CD4-positive, alpha-beta T cell treated with Interleukin-17A for 1 hour (primary cell): ENCODE measurements at places on chromosomes 16 and 17.

DNA sequence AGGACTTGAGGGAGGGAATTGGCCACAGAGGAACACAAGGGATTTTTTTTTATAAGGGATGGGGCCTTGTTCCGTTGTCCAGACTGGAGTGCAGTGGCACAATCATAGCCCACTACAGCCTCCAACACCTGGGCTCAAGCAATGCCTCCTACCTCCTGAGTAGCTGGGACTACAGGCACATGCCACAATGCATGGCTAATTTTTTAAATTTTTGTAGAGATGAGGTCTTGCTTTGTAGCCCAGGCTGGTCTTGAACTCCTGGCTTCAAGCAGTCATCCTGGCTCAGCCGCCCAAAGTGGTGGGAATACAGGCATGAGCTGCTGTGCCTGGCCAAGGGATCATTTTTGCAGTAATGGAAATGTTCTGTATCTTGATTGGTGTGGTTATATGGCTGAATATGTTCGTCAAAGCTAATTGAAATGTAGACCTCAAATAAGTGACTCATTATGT is 56.9 kb downstream of the VMP1 start:
- DNase-seq: no peak

- DNase-seq: peak; percentile 13
These were observed 701 bp upstream of the DPEP2 start for GRCh38 chr16:67999985-68000384.

DNA sequence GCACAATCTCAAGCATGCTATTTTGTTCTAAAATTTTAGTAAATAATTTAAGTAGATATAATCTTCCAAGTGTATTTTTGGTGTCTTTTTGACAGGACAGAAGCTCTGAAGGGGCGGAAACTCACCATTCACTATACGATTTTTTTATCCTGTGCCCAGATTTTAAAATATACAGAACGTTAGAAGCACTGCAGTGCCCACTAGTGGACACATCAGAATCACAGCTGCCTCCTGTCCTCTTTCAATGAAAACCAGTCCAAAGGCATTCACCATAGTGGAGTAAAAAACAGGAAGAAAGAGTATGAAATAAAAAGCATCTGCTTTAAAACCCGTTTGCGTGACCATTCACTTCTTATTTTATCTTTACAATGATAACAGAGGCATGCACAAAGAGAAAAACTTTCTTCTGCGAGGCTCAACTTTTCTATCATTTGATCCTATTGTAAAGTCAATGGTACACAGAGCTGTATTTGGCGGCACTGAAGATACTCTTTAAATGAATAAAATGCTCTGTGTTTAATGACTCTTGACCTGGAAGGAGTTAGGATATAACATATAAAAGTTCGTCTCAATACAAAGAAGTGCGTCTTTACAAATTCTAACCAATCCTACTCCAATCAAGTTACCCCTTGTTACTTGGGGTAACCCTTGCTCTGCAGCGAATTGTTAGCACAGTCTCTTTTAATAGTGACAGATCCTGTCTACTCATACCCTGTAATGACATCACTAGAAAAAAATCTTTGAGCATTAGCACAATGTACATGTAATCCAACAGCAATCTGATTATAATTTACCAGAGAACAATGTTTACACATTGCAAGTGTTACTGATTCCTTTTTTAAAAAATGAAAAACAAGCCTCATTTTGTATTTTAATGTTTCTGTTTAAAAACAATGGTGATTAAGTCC is 339.8 kb upstream of the PSMD7 start:
- DNase-seq: peak; percentile 23

DNA sequence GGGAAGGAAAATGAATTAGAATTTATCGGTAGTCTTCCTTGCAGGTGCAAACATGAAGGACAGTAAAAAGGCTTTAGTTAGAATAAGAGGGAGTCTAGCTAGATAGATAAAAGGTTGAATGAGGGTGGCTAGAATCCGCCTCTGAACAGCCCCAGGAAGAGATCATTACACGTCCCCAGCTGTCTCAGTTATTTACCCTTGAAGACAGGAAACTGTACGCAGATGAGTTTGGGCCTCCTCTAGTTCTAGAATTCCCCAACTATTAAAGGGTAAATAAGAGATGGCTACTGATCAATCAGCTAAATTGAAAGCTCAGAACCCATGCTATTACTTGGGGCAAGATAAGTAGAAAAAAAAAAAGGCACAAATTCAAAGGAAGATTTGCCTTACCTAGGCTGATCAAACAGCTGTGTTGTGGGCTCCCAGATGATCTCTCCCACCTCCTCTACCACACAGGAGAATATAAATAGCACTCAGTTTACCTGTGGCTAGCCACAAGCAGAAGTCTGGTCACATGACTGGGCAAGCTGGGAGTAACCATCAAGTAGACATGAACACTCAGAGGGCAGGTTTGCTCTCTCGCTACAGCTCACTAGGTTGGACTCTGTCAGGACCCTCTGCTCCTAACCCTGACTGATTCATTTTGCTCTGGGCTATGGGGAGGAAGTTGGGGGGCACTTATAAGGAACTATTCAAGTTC is 17.0 kb downstream of the FAM117A start:
- DNase-seq: peak; percentile 77

- DNase-seq: no peak
These were observed 225.1 kb upstream of the CA10 start for GRCh38 chr17:52383493-52384100.

GRCh38 chr17:49889500-49889899 is 41.6 kb upstream of the TAC4 start:
- DNase-seq: no peak

DNA sequence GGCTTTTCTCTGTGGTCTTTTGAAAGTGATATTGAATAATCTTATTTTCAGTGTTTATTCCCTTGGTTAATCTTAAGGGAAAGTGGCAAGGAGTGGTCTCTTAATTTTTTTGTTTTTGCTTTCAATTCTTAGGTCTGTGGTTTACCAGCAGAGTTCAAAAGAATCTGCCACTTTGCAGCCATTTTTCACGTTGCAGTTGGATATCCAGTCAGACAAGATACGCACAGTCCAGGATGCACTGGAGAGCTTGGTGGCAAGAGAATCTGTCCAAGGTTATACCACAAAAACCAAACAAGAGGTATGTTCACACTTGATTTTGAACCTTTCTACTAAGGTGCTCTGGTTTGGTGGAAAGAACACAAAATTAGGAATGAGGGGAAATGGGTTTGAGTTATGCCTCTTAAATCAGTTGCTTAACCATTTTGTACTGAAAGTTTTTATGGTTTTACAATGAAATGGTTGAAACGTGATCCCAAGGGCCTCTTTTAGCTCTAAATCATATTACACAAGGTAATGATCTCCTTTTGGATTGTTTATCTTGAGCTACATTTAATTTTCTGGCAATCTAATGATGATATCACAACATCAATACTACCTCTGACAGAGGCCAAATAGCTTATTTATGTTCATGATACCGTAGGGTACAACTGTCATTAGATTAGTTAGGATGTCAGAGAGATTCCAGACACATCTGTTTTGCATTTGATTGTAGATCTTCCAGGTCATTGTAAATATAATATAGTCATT is 51.6 kb upstream of the CRISPLD2 start:
- DNase-seq: peak; percentile 31

GRCh38 chr16:1537763-1538289 is 4.4 kb downstream of the TMEM204 start:
- peak; percentile 25 for DNase-seq

DNA sequence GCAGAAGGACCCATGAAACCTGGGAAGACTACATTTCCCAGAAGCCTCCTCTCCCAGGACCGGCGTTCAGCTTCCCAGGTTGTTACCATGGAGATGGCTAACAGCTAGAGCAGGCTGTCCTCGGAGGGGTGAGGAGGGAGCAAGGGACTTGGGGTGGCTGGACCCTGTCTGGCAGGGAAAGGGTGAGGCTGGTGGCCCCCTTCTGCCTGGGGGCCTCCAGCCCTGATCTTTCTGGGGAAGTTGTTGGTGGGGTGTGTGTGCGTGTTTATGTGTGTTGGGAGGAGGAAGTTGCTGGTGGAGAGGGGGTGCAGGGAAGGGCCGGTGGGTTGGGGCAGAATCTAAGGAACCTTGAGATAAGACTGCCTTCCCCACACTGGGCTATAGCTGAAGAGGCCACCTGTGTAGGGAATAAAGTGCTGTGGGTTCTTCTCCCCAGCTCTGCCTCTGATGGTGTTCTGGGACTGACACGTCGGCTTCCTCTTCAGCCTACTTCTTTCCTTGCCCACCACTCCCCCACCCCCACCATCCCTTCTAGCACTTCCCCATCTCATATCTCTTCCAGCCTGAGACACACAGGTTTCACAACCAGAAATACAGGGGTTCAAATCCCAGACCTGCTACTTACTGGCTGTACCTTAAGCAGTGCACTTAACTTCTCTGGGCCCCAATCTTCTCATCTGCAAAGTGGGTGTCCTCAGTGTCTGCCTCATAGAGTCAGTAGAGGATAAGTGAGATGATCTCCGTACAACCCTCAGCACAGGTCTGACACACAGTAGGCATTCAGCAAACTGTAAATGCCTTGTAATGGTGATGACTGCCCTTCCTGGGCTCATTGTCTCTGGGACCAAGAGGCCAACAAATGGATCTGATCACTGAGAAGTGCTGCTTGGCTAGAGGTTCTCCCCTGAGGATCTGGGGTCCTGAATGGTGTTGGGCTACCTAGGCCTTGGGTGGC is at the start of gene DRC7:
Gene DRC7, plus strand, starts transcription at position 82 of the 955 bp plus-strand sequence. CDS start 3,144 bp downstream, outside the sequence.
- DNase-seq: peak; percentile 41

DNA sequence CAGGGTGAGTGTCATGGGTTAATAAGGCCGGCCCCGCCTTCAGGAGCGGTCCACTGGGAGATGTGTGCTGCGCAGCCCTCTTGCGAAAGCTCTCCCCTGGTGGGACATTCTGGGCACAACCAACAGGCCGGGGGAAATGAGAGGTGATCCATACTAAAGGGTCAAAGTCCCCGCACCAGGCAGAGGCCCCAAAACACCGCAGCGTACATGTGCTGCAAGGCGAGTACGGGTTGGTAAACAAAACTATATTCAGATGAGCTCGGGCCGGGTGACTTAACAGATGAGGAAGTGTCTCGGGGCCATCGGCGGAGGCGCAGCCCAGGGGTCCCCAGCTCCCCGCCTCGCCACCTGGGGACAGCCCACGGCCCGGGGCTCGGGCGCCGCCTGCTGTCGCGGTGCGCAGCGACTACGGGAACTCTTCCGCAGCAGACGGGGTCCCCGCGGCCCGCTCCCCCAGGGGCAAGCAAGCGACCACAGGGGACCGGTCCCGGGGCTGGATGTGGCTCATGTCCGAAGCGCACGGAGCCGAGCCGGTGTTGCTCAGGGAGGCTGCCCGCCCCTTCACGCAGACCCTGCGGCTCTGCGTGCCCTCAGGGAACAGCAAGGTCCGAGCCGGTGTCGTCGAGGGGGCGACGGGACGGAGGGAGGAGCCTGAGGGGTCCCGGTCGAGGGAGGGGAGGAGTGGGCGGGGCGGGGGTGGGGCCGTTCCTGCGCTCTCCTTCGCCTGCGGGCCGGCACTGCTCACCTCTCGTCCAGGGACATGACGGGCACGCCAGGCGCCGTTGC is at the start of gene RAB37:
Gene RAB37, plus strand, starts transcription at position 744 of the 786 bp plus-strand sequence. Its CDS starts 17 bp downstream, at position 761.
- DNase-seq: peak; percentile 54
